ENCODE measurements at places on chromosomes 5 and 9.

GRCh38 chr9:71891557-71892189, 19.3 kb downstream of the ABHD17B start:
- no peak for DNase-seq

DNA sequence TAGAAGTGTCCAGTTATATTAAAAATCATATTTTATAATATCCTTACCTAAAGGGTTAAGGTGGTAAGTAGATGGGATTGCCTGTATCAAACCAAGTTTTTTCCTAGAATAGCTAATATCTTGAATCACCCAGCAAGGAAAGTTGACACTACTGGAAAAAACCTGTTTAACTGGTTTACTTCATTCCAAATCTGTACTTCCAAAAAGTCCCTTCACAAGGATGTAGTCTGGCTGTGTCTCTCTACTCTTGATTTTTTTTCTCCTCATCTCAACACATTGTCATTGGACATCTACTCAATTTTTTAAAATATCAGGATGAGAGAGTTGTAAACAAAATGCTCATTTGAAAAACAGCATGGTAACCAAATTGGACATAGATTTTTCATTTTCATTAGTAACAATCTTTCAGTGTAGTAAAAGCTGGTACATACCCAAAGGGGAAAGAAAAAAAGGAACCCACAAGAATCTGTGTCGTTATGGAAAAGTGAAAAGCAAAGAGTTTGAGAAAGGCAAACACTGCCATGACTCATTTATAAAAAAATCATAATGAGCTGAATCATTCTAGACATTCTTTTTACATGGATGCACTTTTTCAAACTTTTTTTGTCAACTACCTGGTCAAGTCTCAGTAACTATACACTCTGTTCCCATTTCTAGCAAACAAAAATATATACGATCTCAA, 173.5 kb downstream of the GLIS3 start:
- no peak for DNase-seq

- DNase-seq: no peak
Measured at GRCh38 chr9:121292051-121292450, 24.1 kb downstream of the GSN start.

- DNase-seq: no peak
Measured at GRCh38 chr5:2737273-2738155, 14.0 kb downstream of the IRX2 start.

Measured in activated CD4-positive, alpha-beta T cell treated with anti-CD3 and anti-CD28 coated beads for 4 hours (primary cell).